ENCODE measurements at places on chromosomes 7 and 10.

DNA sequence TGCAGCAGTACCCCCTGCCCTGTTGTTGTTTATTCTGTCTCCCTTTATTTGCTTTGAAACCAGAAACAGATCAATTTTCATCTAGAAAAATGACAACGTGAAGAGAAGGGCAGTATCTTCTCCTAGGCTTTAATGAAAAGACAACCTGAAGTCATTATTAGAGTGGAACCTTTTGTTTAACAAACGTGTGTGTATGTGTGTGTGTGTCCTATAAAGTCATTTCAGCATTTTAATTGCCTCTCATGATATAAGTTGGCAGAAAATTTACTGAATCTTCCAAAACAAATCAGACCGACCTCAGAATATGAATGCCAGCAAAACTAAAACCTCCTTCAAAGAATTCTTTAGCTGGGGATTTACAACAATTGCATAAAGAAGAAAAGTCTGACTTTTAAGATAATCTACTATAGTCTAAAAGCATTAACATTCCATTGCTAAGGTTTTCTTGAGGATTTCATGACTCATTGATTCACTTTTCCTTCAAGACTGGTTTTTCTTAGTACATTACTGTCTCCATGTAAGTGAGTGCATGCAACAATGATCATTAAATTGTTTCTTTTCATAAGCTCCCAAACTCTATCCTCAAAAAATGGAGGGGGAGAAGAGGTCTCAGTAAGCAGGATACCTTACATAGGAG is 3.2 kb downstream of the GLI3 start:
- no peak for DNase-seq

DNA sequence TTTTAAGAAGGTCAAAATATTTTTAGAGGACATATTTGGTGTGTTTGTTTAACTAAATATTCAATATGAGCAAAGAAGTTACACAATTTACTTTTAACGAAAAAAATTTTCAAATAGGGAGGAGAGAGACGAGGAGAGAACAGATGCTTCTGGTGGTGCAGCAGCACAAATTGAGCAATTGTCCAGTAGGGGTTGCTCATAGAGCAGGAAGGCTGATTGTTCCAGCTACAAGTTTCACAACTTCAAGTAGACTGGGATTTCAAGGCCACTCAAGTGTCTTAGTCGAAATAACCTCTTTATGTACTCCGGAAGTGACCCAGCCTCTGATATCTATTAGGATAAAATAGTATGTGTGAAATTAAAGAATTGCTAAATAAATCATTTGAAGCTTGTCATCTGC is 197.9 kb downstream of the HDAC9 start:
- no peak for DNase-seq

DNA sequence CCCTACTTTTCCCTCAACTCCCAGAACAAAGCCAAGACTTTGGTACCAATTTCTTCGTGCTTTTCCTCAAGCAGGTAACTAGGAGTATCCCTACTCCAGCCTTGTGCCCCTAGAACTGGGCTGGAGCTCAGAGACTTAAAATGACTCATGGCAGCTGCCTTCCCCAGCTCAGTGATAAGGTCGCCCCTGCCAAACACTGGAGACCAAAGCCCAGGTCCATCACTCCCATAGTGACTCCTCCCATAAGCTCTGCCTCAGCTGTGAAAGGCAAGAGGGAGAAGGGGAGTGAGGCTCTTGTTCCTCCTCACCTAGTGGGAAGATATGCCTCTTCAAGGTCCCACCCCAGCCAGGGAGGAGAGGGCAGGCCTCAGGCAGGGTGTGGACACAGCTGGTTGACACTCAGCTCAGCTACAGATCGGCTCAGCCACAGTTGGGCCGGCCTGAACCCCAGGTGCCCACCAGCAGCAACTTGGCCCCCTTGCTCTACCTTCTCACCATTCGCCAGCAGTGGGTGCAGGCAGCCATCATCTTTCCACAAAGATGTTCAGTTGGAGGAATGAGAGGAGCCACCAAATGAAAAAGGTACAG is 13.8 kb upstream of the CYREN start:
- no peak for DNase-seq

DNA sequence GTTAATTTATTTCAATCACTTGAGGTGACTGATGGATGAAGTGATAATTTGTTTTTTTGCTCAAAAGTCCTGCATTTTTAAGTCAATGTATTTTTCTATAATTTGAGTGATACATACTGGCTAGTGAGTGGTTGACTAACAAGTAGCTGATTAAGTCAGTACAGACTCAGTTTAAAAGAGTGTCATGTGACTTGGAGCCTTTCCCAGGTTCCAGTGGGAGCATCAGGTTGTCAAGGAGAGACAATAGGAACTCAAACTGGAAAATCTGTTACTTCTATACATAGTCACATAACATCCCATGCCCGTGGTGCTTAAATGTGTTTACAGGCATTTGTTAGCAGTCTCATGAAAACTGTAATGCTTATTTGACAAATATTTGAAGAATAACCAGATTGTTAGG is 154.7 kb downstream of the ANK3 start:
- DNase-seq, result no peak

DNA sequence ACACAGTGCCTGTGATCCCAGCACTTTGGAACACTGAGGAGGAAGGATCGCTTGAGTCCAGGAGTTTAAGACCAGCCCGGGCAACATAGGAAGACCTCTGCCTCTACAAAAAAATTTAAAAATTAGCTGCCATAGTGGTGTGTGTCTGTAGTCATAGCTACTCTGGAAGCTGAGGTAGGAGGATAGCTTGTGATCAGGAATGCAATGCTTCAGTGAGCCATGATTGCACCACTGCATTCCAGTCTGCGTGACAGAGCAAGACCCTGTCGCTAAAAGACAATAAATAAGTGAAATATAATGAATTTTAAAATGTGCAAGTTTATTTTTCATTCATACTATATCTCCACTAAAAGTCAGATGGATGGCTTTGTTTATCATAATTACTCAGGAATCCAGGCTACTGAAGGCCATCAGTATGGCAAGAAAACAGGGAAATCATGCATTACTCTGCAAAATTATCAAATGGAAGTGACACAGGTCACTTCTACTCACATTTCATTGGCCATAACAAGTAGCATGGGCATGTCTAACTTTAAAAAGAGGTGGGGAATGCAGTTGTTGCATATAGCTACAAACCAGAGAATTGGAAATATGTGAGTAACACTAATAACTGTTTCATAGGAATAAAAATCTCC is 32.9 kb upstream of the FAM3C start:
- DNase-seq, result no peak

GRCh38 chr10:124037784-124038183 is 55.6 kb downstream of the CHST15 start:
- DNase-seq, result no peak

- no peak for DNase-seq
These were observed 578.7 kb downstream of the GRID1 start for GRCh38 chr10:85787881-85788280.
